Muscle of leg (tissue), 16 donors: ENCODE measurements at places on chromosomes 2 and 18.

- no peak overlapping the region for H3K27ac ChIP-seq
- H3K27me3 ChIP-seq, result no peaks in the 10 kb centered on the region
- H3K4me1 ChIP-seq, result no peaks in the 10 kb centered on the region
- DNase-seq, result peak; percentile 55
- H3K4me3 ChIP-seq, result no peak overlapping the region
Measured at GRCh38 chr2:21175895-21176646, 52.3 kb downstream of the TDRD15 start.

- H3K4me3 ChIP-seq, result no peak overlapping the region
- H3K4me1 ChIP-seq, result no peaks in the 10 kb centered on the region
- no peak for DNase-seq
- no peaks in the 10 kb centered on the region for H3K27me3 ChIP-seq
- no peak overlapping the region for H3K27ac ChIP-seq
Measured at GRCh38 chr2:69322631-69323030, 64.4 kb downstream of the GFPT1 start.

DNA sequence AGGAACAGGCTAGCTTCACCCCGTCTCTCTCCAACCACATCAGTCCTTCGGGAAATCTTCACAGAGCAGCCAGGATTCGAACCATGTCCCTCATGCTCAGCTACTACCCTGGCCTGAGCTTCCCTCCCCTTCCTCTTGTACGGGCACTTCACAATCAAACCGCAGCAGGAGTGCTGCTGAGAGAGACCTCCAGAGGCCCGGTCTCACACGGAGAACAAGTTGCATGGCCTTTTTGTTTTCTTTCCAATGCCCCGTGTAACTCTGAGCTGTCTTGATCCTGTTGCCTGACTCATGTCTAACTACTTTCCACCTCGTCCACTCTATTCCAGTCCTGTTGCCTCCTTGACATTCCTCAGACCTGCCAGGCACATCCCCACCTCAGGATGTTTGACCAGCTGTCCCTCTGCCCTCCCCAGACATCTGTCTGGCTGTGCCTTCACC is 25.4 kb downstream of the FBLN7 start:
- H3K4me3 ChIP-seq, result no peak overlapping the region
- H3K27me3 ChIP-seq, result no peaks in the 10 kb centered on the region
- no peak for DNase-seq

GRCh38 chr2:55134316-55134706 is 84.1 kb upstream of the RTN4 start:
- H3K4me3 ChIP-seq, result no peak overlapping the region
- DNase-seq, result no peak
- H3K36me3 ChIP-seq, result no peaks in the 10 kb centered on the region
- H3K27me3 ChIP-seq, result no peaks in the 10 kb centered on the region
- no peak overlapping the region for H3K27ac ChIP-seq
- H3K4me1 ChIP-seq, result peaks cover 12% of the 10 kb centered on the region

GRCh38 chr2:72934683-72935610 is 17.6 kb downstream of the EMX1 start:
- no peak overlapping the region for H3K4me3 ChIP-seq
- no peaks in the 10 kb centered on the region for H3K36me3 ChIP-seq
- H3K27me3 ChIP-seq, result peaks cover 56% of the 10 kb centered on the region
- no peak overlapping the region for H3K27ac ChIP-seq
- DNase-seq, result no peak

DNA sequence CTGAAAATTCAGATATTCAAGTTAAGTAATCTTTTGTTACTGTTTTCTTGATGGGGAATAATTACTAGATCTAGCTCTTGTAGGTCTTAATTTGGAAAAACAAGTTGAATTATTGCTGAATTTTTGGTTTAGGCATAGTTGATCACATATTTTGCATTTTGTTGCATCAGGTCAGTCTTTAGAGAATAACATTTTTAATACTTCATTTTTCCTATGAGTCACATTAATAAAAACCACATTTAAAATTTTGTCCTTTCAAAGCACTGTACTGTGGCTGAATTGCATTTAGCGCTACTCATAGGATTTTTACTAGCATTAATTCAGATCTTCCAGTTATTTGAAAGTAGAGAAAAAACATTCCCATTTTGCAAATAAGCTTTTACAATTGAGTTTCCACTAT is 23.2 kb downstream of the MAP4K4 start:
- DNase-seq, result peak; percentile 27
- H3K27me3 ChIP-seq, result no peaks in the 10 kb centered on the region
- H3K4me3 ChIP-seq, result no peak overlapping the region
- no peak overlapping the region for H3K27ac ChIP-seq
- H3K4me1 ChIP-seq, result peaks cover 13% of the 10 kb centered on the region

DNA sequence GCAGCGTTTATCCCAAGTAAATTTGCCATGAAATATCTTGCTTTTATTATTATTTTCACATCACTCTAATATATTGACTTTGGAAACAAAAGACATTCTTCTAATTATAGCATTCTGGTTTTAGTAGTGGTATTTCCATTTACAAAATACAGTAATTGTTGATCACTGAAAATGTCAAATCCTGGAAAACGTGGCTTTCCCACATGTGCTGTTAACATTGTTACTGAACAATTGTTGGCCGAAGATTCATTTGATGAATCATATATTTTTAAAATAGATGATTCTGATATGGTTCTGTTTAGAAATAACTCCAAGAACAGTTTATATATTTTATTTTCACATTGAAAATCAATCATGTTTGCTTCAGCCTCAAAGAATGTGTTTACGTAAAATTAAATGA is 32.9 kb downstream of the SP140 start:
- no peak overlapping the region for H3K27ac ChIP-seq
- no peaks in the 10 kb centered on the region for H3K27me3 ChIP-seq
- no peaks in the 10 kb centered on the region for H3K4me1 ChIP-seq
- H3K4me3 ChIP-seq, result no peak overlapping the region
- no peak for DNase-seq

GRCh38 chr2:45567288-45567963 is 43.6 kb downstream of the SRBD1 start:
- H3K4me1 ChIP-seq, result no peaks in the 10 kb centered on the region
- peak overlapping the region; percentile 56 for H3K27ac ChIP-seq
- peaks cover 5% of the 10 kb centered on the region for H3K36me3 ChIP-seq
- H3K4me3 ChIP-seq, result peak overlapping the region; percentile 6
- DNase-seq, result no peak

DNA sequence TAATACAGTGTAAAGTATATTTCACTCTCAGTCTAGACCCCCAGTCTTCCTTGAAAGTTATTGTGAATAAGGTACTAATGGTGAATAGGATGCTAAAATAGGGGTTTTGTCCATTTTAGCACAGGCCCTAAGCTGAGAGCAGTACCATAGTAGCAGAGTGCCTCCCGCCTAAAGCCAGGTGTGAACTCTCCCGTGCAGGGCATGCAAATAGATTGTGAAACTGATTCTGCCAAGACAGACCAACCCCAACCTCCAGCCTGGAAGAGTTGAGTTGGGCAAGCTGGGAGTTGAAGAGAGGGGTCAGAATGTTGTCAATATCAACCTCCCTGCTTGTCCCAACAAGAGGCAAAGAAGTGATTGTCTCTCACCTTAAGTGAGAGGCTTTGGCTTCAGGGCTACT is 97.4 kb upstream of the CYRIA start:
- no peak overlapping the region for H3K4me3 ChIP-seq
- no peaks in the 10 kb centered on the region for H3K36me3 ChIP-seq
- no peaks in the 10 kb centered on the region for H3K4me1 ChIP-seq
- DNase-seq, result no peak

DNA sequence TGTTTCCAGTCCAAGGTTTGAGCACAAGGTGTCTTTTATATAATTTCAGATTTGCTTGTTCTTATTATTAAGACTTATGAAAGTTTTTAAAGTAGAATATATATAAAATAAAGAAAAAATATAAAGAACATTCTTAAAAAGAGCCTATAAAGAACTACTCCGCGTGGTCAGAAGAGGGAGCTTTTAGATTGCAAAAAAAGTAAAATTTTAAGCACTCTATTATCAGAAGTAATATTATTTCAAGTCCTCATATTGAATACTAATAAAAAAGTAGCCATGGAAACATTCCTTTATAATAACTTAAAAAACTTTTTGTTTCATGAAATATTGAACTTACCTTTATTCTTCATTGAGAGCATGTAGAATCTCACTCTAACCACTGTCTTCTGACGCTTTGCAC is 51.4 kb downstream of the LINC00305 start:
- no peaks in the 10 kb centered on the region for H3K36me3 ChIP-seq
- no peaks in the 10 kb centered on the region for H3K4me1 ChIP-seq
- H3K27ac ChIP-seq, result no peak overlapping the region
- DNase-seq, result peak; percentile 19
- H3K4me3 ChIP-seq, result no peak overlapping the region

- no peak for DNase-seq
- H3K4me3 ChIP-seq, result no peak overlapping the region
Measured at GRCh38 chr18:361100-361732, 93.4 kb upstream of the THOC1 start.

- peaks cover 22% of the 10 kb centered on the region for H3K36me3 ChIP-seq
- peak overlapping the region; percentile 74 for H3K4me3 ChIP-seq
- peak; percentile 91 for DNase-seq
- H3K4me1 ChIP-seq, result peaks cover 72% of the 10 kb centered on the region
Measured at GRCh38 chr2:219497495-219498279, 1.0 kb upstream of the GMPPA start.

DNA sequence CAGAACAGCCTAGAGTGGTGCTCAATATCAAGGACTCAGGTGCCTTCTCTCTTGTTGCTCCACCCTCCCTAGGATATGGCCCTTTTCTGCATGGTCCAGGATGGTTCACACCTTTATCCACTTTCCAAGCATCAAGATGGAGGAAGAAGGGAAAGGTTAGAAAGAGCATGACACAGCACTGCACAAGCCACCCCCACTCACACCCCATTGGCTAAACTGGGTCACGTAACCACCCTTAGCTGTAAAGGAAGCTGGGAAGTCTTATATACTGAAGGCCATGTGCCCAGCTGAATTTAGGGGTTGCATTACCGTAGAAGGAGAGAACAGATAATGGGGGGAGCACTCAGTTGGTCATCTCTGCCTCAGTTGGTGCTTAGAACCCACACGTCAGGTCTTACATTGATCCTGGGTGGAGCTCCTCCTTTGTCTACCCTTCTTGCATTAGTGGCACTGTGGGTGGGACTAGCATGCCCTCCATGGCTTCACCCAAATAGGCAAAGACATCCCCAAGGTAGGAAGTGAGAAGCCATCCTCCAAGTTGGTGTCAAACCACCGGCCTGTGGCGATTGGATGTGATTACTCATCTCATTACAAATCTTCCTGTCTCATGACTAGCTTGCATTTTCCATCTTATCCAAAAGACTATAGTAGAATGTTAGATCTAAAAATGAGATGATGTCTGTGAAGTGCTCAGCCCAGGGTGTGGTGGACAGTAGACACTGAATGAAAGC is 248.5 kb downstream of the HAUS1 start:
- H3K27me3 ChIP-seq, result no peaks in the 10 kb centered on the region
- peaks cover 25% of the 10 kb centered on the region for H3K36me3 ChIP-seq
- no peak for DNase-seq

DNA sequence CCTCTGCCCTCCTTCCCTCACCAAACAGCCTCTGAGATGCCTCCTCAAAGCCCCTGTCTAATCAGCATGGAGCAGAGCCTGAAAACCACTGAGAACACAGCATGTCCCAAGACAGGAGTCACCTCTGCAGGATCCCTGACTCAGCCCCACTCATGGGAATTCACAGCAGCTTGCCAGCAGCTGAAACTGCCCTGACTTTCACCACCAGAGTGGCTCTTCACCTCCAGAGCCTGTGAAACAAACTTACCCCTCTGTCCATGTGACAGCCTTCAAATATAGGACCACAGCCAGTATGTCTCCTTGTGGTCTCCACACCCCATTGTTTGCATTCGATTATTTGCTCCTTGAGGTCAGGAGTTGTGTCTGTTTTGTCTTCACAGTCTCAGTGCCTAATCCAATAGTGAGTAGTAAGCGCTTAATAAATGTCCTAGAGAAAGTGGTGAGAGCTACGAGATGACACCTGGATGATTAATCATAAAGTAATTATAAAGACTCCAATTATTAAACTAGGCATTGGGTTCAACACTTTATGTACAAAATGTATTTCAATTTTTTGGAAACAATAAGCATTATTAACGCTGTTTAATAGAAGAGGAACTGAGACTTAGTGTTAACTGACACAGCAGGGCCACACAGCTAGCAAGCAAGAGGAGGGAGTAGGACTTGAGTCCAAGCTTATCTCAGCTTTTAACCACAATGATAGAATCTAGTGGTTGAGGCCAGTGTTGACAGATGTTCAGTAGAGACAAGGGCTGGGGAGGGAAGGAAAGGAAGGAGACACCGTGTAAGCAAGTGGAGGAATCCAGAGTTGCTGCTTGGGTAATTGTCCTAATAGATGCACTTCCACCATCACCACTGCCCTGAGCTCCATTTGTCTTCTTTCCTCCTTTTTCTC is 358.7 kb upstream of the TNP1 start:
- no peaks in the 10 kb centered on the region for H3K36me3 ChIP-seq
- no peak overlapping the region for H3K27ac ChIP-seq
- DNase-seq, result no peak
- no peaks in the 10 kb centered on the region for H3K27me3 ChIP-seq
- H3K4me1 ChIP-seq, result peaks cover 8% of the 10 kb centered on the region

DNA sequence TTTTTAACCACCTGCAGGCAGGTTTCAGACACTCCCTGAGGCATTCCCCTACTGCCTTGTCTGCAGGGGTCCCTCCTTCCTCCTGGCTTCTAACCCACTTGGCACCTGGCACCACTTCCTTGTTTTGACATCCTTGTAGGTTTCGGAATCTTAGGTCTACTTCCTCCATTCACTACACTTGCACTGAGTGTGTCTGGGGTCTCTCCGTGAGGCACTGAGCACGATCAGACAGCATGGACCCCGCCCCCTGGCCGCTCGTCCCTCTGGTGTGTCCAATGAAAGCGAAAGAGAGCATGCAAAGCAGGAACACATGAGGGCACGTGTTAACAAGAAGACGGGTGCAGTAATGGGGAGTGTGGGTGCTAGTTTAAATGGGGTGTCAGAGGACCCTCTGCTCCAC is 63.8 kb downstream of the HAUS1 start:
- no peak overlapping the region for H3K27ac ChIP-seq
- peaks cover 5% of the 10 kb centered on the region for H3K4me1 ChIP-seq
- peak; percentile 21 for DNase-seq
- no peaks in the 10 kb centered on the region for H3K36me3 ChIP-seq
